Fibroblast of skin of left biceps (primary cell): ENCODE measurements at places on chromosomes 2 and 18.

- no peak for DNase-seq
Observed at GRCh38 chr2:179558010-179558934, 293.6 kb upstream of the SESTD1 start.

- no peak for DNase-seq
Observed at GRCh38 chr2:156513219-156513618, 77.0 kb downstream of the GPD2 start.

- no peak for DNase-seq
Observed at GRCh38 chr2:174524527-174524926, 37.7 kb upstream of the GPR155 start.

GRCh38 chr2:158049129-158049855, 52.4 kb upstream of the UPP2 start:
- no peak for DNase-seq
